Ureter (tissue), 1 donor: ENCODE measurements at places on chromosomes 3 and 15. TPM values are rescaled to one million over a fixed set of nuclear protein-coding genes. Genes with fewer than 3 reads are reported as not detected.
A peak's percentile ranks its signal among the peaks of the same experiment; 100 is the strongest.

Gene NR2E3
- 0.23 TPM for total RNA-seq

Gene USP3
- total RNA-seq: 107 TPM

Gene SPSB4
- 0.47 TPM for total RNA-seq

DNA sequence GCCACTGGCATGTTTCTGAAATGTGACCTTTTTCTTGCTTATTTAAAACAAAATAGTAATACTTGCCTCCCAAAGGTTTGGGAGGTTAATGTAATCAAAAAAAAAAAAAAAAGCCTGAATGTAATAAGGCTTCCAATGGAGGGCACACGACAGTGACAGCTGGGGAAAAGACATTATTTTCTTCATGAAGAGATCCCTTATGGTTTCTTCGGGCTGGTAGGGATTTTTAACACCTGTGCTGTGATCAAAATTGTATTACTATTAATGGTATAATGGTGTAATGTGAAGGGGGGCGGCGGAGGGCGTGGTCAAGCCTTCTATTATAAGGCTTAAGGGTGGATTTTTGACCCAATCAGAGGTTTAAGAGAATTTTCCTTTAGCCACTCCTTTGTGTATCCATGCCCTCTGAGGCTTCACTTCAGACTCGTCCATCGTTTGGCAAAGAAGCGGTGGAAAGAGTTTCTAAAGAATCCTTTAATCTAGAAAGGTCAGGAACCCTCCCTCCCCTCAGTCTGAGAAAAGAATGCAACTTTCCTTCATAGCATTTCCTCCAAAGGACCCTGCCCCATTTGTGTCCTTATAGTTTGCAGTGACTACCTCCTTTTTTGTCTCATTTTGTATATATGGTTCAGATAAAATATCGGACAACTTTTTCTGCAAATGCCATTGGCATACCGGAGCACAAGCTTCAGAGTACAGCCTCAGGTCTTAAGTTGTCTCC, 89.5 kb upstream of the CHD2 start:
- DNase-seq: peak; percentile 79

DNA sequence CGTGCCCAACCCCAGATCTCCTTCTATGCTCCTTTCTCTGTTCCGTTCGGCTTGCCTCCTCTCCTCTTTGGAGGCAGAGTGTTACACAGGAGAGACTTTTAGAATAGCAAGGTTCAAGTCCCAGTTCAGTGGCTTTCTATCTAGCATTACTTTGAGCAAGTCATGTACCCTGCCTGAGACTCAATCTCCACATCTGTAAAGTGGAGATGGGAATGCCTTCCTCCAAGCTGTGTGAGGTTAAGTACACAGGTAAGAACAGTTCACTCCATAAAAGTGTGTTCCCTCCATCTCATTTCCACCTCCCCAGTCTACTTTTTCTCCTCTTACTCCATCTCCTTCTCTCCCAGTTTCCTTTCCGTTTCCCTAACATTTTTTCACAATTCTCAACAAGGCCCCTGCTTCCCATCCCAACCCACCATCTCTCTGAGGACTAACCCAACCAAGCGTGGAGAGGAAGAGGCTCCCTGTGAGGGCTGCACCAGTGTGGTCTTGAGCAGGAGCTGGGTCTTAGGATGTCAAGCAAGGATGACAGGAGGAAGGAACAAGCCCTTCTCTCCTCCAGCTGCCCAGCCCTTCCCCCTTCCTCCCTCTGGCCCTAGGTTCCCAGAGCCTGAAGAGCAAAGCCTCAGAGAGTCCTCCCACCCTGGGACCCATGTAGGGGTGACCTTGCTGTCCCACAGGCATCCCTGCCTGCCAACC, 6.4 kb downstream of the ATP8B4 start:
- no peak for DNase-seq

GRCh38 chr3:7630925-7631324, 770.0 kb downstream of the GRM7 start:
- DNase-seq: no peak

DNA sequence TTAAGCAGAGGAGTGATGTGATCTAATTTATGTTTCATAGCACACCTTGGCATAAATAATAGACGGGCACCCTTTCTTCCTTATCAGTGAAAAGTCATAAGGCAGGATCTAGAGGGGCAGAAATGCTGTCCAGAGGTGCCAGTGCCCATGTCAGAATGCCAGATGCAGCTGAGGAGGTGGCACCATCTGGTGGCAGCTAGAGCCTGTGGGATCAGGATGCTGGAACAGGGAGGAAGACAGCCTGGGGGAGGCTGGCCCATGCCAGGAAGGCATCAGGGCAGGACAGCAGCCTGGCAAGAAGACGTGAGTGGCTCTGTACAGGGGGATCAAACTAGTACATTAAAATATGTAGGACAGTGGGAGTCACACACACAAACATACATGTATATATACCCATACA, 16.5 kb downstream of the MYH15 start:
- DNase-seq: no peak

Gene C2CD4A
- total RNA-seq: 0.49 TPM

Gene ZNF662
- 45.1 TPM for total RNA-seq

DNA sequence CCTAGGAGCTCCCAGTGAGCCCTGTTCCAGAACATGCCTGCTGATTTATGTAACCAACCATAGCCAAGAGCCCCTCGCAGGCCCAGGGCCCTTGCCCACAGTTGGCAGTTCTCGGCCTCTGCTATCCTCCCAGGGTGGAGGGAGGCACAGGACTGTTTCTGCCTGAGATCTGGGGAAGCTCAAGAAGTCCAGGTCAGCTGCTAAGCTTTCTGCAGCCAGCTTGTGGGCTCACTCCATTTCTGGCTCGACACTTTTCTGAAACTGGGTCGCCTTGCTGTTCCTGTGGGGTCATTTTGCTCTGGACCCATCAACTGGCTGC, 72.5 kb upstream of the HERC1 start:
- DNase-seq: no peak

GRCh38 chr3:186922224-186922623, 8.1 kb upstream of the ST6GAL1 start:
- DNase-seq: no peak

Gene KLHL25
- total RNA-seq: 12.3 TPM

- DNase-seq: no peak
These were observed 248.9 kb upstream of the PROK2 start for GRCh38 chr3:72033666-72034428.

Gene IQCF5
- not detected for total RNA-seq

DNA sequence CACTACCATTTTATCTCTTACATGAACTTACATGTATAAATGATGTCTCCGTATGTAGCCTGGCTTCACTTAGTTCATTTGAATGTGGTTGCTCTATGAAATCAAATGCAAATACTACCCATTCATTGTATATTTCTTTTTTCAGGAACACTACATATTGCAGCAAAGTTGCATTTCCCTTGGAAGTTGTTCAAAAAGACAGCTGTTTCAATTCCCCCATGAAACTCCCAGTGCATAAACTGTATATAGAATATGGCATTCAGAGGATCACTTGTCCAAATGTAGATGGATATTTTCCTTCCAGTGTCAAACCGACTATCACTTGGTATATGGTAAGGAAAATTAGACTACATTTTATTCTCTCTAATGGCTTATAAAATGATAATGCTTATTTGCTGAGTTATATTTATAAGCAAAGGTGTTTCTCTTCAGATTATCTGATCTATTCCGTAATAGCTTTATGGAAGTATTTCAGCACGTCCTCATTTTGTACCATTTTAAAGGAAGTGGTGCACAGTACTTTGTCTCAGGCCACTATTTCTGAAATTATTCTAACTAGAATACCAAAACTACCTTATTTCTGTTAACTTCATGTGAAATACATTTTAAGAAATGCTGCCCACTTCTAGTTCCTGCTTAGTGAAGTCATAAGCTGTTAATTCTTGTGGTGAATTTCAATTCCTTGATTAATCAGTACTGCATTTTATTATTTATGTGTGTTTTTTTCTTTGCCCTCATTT, 95.1 kb downstream of the IL1RAP start:
- DNase-seq: no peak

Gene CCR1
- total RNA-seq: 4.3 TPM

DNA sequence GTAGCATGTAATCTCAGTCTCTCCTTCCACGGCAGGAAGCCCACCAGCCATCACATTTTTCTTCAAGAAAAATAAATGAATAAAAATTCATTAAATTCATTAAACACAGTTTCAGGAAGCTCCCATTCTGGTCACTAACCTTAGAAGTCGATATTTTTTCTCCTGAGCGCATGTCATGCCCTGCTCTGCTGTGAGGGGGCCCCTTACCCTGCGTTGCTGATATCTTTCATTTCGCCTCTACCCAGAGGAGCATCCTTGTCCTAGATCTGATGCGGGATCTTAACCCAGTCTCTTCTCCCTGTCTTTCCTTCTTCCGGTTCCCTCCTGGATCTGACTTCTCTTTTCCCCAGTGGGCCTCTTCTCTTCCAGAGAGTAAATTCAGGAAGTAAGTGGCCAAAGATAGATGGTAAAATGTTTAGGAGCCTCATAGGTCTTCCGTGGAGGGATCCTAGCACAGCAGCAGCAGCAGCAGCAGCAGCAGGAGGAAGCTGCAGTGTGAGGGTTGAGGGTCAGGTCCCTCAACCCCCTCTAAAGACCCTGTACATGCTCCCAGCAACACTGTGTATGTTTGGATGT, 1.4 kb upstream of the ILDR1 start:
- DNase-seq: no peak

DNA sequence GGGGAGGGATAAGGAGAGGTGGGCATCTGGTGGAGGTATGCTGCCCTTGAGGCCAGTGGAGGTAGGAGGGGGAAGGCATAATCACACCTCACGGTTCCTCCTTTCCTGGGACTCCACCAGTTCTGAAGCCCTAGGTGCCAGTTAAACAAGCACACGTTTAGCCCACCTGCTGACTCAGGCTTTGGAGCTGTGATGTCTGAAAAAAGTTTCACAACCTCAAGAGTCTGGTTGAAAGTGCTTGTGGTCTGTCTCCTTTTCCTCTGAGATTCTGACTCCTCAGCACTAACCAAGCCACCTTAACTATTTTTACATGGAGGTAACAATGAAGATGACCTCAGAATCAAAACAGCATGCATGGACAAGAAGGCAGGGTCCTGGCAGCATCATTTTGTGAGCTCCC, 23.0 kb downstream of the HPS3 start:
- no peak for DNase-seq

Gene CCRL2
- 6.3 TPM for total RNA-seq

DNA sequence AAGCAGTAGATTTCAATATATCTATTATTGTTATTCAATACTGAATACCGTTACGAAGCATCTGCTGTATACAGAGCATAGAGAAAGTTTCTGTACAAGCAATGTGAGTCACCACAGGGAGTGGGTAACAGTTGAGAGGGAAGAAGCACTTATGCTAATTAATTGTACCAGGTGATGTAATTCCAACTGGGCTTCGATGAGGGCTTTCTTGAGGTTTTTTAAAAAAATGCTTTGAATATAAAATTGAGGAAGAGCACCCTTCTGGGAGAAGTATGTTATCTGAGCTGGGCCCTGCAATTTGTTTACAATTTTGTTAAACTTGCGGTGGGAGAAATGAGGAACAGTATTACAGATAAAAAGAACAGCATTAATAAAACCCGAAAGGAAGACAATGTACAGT, 197.9 kb downstream of the TPRG1 start:
- no peak for DNase-seq

DNA sequence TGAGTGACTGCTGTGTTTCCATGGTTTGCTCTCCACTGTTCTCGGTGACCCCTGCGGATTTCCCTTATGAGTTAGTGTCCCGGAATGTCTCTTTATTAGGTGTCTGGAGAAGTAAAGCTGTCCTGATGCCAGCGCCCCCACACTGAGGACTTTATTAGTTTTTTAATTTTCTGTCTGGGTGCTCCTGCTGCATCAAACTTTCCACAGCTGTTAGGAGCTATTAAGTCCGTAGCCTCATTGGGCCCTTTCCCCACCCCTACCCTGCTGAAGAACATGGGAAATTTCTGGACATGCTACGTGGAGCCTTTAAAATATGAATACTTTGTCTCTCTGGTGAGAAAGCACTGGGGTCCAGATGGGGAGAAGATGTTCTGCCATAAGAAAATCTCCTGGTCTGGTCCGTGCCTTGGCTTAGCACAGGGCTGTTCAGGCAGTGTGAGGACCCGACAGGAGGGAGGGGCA, 161.7 kb upstream of the HES1 start:
- DNase-seq: no peak

- no peak for DNase-seq
These were observed 60.7 kb downstream of the ZNF621 start for GRCh38 chr3:40585381-40586016.

Gene CYP1A1
- total RNA-seq: not detected

DNA sequence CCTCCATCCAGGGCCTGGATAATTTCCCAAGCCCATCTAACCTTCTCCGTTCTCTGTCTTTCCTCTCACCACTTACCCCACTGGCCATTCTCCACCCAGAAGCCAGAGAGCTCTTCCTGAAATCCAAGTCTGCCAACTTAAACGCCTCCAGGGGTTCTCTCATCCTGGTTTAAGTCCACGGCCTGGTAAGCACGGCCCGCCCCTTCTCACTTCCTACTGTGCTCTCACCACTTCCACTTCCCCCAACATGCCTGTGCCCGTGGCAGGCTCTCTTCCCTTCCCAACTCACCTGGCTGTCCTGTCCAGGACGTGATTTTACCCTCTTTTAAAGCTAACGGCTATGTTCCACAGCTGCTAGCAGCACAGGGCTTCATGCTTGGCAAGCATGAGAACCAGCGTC, 1.7 kb upstream of the CX3CR1 start:
- DNase-seq: no peak

GRCh38 chr15:79970624-79971434, at the start of gene BCL2A1:
Gene BCL2A1 (minus strand): TSS chr15:79971196. CDS start chr15:79971119, 77 bp downstream.
- no peak for DNase-seq

Gene SOX14
- total RNA-seq: not detected

DNA sequence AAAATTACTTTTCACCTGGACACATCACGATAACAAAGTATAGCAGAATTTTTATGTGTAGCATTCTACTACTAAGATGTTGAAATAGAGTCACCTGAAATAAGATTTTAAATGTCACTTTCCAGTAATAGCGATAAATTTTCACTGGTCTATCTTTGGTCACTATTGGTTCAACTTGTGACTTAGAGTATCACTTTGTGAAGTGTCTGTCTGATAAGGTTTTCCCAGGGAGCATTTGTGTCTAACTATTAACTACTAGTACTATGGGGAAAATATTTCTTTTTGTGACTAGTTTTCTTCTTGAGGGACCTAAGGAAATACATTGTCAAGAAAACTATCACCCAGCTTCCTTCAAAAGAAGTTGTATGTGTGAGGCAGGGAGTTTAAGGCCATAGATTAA, 11.0 kb downstream of the TRPC1 start:
- DNase-seq: no peak

- DNase-seq: no peak
These were observed 223.8 kb downstream of the RSRC1 start for GRCh38 chr3:158333736-158334135.

DNA sequence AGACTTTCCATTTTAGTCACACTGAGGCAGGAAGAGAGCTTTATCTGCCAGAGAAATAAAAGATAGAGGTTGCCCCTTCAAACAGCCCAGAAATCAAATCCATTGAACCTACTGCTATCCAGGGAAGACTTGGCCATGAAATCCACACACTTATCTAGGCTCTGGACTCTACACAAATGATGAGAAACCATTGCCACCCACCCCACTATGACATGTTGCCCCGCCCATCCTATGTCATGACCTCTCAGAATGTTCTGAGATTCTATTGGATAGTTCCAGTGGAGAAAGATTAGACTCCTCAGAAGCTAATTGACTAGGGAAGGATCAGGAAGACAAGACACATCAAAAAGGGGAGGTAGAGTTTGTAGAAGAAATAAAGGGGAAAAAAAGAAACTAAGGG, at the start of gene TMCO5A:
Gene TMCO5A (plus strand): TSS at position 301 of the 400 bp plus-strand sequence. CDS start 1,684 bp downstream, outside the sequence.
- no peak for DNase-seq

Gene GPR15
- 4.0 TPM for total RNA-seq
